RPMI7951 (cell line): ENCODE measurements at places on chromosomes 3 and 15. TPM values are rescaled to one million over a fixed set of nuclear protein-coding genes. Genes with fewer than 3 reads are reported as not detected.

DNA sequence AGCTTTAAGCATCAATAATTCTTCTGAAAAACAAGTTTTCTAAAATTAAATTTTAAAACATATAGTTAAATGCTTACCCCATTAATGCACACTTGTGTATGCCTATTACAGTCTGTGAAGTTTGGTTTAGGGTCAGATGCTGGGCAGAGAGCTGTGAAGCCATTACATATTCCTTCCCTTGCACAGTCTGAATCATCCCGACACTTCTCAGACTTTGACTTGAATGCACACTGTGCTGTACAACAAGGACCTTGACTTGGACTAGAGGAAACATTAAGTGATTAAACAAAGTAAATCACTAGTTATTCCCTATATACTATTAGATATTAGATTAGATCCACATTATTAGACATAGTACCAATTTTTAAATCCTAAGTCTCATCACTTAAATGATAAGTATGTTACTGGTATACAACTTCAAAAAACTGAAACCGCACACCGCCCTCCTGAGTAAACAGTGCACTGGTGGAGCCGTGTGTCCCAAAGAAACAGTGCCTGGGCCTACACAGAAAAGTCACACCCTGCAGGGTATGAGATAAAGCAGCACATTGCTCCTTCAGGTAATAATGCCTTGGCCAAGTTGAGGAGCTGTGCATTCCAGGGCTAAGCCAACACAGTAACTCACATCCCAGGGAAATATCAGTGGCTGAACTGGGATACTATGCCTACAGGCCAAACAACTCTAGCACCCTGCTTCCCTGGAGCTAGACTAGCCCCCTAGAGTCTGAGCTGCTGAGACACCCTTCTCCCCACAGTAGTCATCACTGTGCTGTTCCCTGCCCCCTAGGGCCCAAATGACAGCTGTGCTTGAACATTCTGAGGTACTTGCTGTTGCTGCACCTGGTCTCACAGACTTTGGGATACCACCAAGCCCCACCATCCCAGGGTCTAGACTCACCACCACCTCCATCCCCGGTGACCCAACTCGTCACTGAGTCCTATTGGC lies 137.5 kb downstream of the ADAM10 start:
- DNase-seq: no peak

- DNase-seq: no peak
These were observed 5.7 kb upstream of the GAP43 start for GRCh38 chr3:115617591-115617990.

DNA sequence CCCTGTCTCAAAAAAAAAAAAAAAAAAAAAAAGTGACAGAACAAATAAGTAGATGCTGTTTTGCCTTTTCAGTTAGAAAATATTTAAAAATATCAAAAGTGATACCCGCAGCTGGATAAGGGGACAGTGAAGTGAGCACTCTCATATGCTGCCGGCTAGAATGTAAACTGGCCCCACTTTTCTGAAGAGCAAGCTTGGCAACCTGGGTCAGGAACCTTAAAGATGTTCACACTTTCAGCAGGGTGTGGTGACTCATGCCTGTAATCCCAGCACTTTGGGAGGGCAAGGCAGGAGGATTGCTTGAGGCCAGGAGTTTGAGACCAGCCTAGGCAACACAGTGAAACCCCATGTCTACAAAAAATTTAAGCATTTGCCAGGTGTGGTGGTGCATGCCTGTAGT lies 17.4 kb downstream of the FSD2 start:
- no peak for DNase-seq

The MYRIP gene
- not detected in 2 replicates for total RNA-seq

- no peak for DNase-seq
These were observed 204.2 kb downstream of the PDCD6IP start for GRCh38 chr3:34002569-34003100.

DNA sequence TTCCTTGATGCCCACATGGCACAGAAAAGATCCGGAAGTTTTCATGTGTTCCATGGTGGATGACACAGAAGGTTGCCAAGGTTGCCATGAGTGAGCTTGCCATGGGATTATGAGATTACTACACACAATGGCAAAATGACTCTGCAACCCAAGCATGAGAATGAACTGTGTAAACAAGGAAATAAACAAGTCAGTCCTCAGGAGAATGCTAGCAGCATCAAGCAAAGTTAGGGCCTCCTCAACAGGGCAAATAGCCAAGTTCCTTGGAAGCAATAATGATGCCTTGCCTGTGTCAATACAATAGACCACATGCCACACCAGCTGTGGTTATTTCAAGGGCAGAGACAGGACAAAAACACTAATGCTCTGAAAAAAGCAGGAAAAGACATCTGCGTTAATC lies 41.8 kb downstream of the AQR start:
- DNase-seq: no peak

The POC1A gene
- total RNA-seq: 20.4 and 21.4 TPM in 2 replicates

- peak; percentile 83 for DNase-seq
These were observed 134.0 kb downstream of the TPRA1 start for GRCh38 chr3:127456471-127457093.

The SLC2A2 gene
- total RNA-seq: not detected in 2 replicates

DNA sequence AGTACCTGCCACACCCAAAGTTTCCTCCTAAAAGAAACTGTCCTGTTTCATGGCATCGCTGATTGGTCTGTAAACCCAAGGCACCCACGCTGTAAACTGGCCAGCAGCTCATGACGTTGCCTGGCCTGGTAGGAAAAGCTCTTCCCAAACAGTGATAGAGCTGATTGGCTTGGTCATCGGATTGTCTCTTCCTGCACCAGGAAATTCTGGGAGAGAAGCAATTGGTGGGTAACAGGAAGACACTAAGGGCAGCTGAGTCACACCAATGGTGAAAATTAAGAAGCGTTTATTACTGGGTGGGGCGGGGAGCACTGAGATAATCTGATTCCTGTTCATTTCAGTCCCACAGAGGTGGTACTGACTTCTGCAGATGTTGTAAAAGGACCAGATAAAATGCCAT lies 31.0 kb downstream of the KLHL6 start:
- no peak for DNase-seq

The TTLL13 gene
- not detected in 2 replicates for total RNA-seq

DNA sequence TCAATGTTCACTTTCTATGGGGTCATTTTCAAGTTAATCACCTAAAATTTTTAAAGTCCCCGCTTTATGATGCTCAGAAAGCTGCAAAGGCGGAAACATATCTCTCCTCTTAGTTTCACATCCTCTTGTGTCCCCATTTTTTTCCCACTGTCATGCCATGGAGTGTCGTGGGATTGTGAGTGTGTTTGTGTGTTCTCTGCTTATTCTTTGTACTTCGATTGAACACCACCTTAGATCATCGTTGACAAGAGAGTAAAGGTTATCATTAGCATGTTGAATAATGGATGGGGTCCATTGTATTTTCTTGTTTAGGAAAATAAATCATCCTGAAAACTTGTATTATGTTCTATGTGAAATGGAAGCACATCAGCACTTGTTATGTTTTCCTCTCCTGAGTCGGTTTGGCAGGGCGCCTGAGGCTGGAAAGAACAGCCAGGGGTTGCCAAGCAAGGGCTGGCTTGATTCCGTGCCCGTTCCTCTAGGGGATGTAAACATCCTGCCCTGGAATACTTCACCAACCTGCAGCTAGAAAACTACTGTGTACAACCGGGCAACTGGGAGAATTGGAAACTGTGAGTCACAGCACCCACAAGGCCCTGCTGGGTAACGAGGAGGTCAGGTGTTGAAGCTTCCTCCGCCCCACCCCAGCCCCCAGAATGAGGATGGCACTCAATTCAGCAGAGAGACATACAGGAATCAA lies 67.2 kb downstream of the EIF4E3 start:
- DNase-seq: peak; percentile 88

The SEMA6D gene
- total RNA-seq: 1.4 and 1.6 TPM in 2 replicates

The IL17RB gene
- not detected in 2 replicates for total RNA-seq

DNA sequence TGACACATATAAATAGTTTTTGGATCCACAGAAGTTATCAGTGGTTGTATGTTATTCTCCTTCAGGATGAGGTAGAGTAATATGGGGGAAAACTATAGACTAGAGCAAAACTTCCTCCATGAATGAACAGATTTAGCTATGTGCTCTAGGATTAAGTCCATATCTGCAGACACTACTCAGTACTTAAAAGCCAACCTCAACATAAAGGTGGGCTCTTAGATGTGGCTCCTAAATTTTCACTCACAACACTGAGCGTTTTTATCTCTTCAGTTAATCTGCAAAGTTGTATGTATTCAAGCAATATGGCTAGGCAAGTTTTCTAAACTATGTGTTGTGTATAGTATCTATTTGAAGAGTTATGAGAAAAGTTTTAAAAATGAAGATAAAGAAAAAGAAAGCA lies 147.0 kb upstream of the SLITRK3 start:
- no peak for DNase-seq

The CSTA gene
- total RNA-seq: 0.72 and 0.78 TPM in 2 replicates

The CADPS gene
- 0.48 and 0.59 TPM in 2 replicates for total RNA-seq

The SLC7A14 gene
- 0.12 TPM in 1 of 2 replicates, not detected in the other for total RNA-seq

The FGD5 gene
- total RNA-seq: 5.3 and 7.9 TPM in 2 replicates

DNA sequence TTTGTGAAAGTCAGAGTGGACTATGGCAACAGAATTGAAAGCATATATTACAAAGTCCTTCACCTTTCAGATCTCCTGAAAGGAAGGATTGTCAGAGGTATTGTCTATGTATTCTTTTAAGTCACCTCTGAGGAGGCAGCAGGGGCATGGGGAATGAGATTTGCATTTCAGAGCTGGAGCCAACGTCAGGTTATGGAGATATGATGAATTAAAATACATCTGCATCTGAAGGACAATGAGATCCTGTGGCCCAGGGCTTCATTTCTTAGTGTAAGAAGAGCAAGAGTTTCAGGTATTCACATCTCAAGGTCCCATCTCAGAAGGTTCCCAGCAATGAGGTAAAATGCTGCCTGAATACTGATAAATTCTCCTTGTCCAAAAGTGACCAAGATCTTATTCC lies 695.8 kb downstream of the TUSC7 start:
- no peak for DNase-seq
